ENCODE measurements at places on chromosomes 2 and 18.

GRCh38 chr2:21644266-21644665, 520.5 kb downstream of the TDRD15 start:
- no peak for DNase-seq

DNA sequence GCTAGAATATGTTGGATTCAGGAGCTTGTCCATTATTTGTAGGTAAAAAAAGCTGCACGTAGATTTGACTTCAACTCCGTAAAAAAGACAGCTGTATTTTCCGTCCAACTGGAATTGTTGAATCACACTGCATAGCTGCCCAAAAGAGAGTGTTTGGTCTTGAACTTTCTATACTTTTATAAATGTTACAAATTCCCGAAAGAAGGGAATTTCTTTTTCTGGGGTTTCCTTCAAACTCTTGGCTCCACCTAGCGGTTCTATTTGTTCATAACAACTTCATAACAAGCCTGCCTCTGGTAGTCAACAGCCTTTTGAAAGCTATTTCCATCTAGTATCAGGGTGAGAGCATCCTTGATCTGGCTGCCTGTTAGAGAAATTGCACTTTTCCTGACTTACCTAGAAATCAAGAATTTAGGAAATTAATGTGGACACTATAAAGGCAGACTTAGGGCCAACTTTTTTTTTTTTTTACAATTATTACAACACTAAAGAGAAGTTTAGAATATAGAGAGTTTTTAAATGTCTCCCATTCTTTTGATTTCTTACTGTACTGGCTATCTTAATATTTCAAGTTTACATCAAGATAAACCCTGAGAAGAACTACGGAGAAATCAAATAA, 48.1 kb downstream of the TMEM185B start:
- DNase-seq, result peak; percentile 59

GRCh38 chr2:207107131-207107530, 58.6 kb downstream of the KLF7 start:
- DNase-seq, result no peak

GRCh38 chr2:74806920-74807319, 27.0 kb upstream of the HK2 start:
- DNase-seq, result no peak

- no peak for DNase-seq
Measured at GRCh38 chr18:47999801-48000248, 69.4 kb upstream of the SMAD2 start.

DNA sequence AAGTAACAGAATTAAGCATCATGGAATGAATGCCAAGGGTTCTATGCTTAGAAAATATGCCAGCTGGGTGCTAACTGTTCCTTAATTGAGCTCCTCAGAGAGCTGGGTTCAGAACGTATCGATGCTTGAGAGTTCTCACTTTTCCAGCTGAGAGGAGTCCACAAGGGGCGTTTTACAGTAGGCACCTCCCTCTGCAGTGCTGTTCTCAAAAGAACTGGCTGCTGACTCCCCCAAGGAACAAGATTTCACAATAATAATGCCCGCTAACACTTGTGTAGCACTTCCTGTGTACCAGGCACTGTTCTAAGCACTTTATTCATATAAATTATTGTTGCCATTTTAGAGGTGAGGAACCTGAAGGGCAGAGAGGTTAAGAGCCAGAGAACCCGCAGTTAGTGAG, 18.1 kb upstream of the TMEM237 start:
- DNase-seq, result no peak

GRCh38 chr2:138536740-138537139, 35.2 kb downstream of the SPOPL start:
- DNase-seq, result no peak

GRCh38 chr18:14928396-14928795, 180.4 kb downstream of the ANKRD30B start:
- no peak for DNase-seq

- no peak for DNase-seq
Measured at GRCh38 chr2:162520959-162521358, 177.0 kb downstream of the GCA start.

DNA sequence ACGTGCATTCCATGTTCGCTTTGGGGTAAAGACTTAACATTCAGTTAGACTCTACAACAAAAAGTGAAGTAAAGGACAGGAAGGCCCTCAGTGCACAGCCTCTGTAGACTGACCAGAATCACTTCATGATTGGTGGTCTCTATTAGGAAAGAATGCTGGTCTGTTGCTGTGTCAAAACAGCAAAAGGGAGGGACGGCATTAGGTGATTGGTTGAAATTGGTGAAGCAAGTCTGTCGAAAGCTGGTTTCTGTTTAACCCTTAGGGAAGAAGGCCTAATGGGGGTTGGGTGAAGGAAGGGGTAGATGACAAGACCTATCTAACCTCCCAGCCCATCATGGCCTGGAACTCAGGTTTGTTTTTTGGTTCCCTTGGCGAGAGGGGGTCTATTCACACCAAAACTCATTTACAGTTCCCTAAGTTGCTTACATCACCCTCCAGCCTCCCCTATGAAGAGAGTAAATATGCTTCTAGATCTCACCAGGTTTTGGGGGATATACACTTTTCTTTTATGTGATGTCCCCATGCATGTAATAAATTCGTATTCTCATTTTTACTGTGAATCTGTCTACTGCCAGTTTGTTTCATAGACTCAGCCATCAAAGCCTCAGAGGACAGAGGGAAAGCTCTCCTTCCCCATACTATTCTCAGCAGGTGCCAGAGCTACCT, 65.6 kb downstream of the TMEM17 start:
- DNase-seq, result no peak

- DNase-seq, result no peak
Measured at GRCh38 chr2:236608188-236608525, 38.5 kb downstream of the ACKR3 start.

GRCh38 chr2:156673333-156673615, 237.1 kb downstream of the GPD2 start:
- DNase-seq, result no peak

- DNase-seq, result no peak
Measured at GRCh38 chr18:45221363-45221762, 393.9 kb upstream of the SLC14A2 start.

- DNase-seq, result no peak
Measured at GRCh38 chr2:117763804-117764203, 50.7 kb upstream of the DDX18 start.

DNA sequence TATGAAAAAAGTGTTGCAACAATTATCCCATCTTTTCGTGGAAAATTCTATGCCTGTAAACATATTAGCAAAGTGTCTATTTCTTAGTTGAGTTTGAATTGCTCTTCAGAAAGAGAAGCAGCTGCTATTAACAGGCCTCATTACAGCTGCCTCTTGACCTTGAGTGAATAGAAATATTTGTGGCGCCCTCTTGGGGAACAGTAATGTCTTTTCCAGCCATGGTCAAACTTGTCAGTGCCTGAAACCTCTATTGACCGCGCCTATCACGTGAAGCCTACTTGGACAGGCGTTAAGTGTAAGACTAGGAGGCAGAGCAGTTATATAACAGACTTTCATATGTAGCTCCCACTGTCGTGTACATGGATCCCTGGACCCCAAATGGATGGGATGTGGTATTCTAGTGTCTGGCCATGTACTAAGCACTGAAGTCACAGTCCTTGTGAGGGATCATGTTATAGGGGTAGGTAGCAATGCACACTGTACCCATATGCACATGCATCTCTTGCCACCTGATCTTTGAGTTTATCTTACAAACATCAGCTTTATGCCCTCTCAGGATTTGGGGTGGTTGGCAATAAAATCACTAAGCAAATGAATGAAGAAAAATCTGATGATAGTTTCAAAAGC, 245.0 kb downstream of the PTGR3 start:
- DNase-seq, result no peak

DNA sequence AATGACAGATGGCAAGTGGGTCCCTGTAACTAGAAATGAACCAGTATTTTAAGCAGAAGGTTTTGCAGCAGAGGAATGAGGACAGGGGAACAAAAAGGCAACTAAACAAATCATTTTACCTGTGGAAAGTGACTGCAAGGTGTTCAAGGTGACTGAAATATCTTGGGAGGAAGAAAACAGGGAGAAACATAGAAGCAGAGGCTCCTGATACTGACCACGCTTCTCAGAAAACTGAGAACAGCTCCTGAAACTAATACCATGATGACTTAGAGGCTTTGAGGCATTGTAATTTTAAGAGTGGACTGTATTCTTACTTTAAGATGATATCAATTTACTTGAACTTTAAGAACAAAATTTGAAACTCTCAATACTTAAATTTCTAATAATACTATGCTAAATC, at the start of gene DYTN:
DYTN (minus strand) TSS at position 101 of the 400 bp plus-strand sequence. CDS start 117 bp downstream, outside the sequence.
- no peak for DNase-seq

DNA sequence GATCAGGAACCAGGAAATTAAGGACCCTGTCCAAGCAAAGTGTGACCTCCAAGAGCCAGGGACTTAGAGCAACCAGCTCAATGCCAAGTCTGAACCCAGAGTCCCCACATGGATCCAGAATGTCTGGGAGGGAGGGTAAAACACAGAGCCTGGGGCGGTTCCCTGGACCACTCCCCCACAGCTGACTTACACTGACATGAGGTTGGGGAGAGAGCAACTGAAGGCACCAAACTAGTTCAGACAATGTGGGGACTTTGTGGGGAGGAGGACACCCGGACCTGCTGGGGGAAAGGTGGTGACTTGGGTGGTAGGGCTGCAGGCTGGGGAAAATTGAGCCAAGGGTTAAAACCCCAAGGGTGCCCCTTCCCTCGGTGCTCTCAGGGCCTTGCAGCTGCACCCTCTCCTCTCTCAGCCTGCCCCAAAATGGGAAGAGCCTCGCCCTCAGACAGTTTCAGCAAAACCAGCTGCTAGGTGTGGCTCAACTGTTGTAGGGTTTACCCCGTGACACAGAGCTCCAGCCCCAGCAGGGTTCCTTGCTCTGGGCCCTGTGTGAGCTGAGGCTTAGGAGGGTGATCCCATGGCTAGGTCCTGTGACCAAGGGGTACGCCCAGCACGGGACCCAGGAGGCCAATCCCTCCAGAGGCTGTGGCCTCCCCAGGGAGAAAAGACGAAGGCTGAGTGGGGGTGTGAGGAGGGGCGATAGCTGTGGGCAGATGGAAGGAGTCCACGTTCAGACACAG, 28.6 kb downstream of the MARCO start:
- no peak for DNase-seq

- no peak for DNase-seq
Measured at GRCh38 chr2:240405133-240405532, 30.3 kb upstream of the GPC1 start.

DNA sequence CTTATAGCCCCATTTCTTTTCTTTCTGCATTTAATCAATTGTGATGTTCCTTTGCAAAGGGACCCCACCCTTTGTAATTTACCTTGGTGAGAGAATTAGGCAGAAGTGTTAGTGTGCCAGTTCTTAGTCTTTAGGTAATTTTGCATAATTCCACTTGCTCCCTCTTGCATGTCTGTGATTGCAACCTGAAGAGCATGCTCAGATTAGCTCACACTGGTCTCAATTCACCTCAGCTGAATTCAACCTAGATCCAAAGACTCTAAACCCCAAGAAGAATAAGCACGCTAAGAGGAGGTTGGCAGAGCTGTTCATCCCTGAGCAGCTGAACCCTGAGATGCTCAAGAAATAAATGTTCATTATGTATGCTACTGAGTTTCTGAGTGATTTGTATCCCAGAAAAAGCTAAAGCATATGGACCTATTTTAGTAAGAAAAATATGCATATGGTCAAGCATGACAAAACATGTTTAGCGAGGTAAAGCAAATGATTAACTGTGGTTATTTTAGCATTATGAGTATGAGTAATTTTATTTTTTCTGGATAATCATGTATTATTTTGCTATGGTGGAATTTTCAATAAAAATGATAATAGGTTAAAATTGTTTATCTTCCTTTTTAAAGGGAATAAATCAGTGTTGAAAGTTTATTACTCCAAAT, 299.2 kb upstream of the ZSWIM2 start:
- DNase-seq, result no peak

DNA sequence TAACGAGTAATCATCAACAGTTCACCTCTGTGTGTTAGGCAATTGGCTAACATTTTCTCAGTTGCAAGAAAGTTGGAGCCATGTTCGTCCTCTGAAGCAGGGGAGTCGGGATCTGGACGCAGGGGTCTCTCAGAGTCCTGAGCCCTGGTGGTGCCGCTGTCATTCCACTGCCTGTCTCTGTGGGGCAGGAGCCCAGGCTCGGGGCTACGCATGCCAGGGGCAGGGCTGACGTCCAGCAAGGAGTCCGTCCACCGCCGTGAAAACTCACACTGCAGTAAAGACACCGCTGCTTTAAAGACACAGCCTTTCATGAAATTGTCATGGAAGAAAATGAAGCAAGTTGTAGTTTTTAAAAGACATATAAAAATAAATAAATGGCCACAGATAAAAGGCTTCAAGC, 571.1 kb upstream of the SOX11 start:
- no peak for DNase-seq

DNA sequence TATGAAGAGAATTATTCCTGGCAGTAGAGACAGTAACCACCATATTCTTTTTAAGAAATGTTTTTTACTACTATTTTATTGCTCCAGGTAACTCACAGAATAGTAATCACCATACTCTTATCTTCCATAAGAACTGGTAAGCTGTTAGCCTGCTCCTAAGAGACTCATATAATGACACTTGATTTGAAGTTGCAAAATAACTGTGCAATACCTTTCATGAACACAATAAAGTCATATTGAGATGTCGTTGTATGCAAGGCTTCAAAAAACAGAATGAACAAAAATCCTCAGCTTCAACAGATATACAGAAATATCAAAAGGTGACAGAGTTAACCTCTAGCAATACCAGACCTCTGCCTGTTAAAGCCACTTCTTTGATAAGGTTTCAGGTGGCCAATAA, 360.1 kb downstream of the NBAS start:
- DNase-seq, result no peak

DNA sequence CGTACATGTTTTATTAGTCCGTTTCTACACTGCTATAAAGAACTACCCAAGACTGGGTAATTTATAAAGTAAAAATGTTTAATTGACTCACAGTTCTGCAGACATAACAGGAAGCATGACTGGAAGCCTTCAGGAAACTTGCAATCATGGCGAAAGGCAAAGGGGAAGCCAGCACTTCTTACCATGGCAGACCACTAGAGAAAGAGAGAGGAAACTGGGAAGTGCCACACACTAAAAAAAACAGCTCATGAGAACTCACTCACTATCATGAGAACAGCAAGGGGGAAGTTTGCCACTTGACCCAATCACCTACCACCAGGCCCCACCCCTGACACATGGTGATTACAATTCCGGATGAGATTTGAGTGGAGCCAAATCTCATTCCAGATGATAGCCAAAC, 466.2 kb downstream of the IRS1 start:
- no peak for DNase-seq

DNA sequence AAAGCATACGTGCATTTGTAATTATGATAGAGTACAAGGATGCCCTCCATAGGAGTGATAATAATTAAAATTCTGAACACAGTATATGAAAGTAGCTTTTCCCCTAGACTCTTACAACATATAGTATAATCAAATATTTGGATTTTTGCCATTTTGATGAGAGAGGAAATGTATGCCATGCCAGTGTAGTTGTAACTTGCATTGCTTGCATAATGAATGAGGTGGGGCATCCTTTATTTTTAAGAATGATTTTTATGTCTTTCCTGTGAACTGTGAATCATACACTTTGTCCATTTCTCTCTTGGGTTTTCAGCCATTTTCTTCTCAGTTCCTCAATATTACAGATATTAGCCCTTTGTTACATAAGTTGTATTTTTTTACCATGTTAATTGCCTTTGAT, 197.5 kb downstream of the SCG2 start:
- DNase-seq, result no peak

- DNase-seq, result no peak
Measured at GRCh38 chr2:68156419-68156818, 1.3 kb upstream of the PNO1 start.
